ENCODE measurements at places on chromosomes 1 and 21.

GRCh38 chr1:94634977-94635416, 93.4 kb upstream of the F3 start:
- no peak for DNase-seq

DNA sequence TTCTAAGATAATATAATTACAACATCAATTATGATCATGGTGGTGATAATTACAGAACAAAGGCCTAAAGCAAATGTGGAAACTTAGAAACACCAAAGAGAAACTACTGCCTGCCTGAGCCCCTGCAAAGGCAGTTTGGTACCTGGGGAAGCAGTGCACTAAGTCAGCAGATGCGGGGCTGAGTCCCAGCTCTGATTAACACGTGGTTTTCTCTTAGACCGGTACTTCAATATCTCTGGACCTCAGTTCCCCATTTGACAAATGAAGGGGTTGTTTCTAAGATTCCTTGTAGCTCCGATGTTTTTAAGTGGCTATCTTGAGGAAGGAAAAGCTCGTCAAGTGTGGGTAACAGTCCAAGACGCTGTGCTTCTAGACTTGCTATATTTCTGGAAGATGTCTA, 16.7 kb upstream of the PLEKHA6 start:
- DNase-seq, result no peak

DNA sequence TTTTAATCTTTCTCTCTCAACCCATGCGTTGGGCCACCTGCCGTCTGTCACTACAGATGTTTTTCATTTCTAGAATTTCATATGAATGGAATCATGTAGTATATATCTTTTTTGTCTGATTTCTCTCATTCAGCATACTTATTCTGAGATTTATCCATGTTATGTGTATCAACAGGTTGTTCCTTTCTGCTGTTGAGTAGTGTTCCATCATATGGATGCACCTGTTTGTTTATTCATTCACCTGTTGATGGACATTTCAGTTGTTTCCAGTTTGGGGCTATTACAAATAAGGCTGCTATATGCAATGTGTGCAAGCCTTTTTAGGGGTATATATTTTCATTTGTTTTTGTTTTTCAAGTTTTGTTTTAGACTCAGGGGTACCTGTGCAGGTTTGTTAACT, 9.4 kb upstream of the SLC41A1 start:
- DNase-seq, result no peak

GRCh38 chr1:172929006-172929405, 121.7 kb downstream of the TNFSF18 start:
- no peak for DNase-seq

DNA sequence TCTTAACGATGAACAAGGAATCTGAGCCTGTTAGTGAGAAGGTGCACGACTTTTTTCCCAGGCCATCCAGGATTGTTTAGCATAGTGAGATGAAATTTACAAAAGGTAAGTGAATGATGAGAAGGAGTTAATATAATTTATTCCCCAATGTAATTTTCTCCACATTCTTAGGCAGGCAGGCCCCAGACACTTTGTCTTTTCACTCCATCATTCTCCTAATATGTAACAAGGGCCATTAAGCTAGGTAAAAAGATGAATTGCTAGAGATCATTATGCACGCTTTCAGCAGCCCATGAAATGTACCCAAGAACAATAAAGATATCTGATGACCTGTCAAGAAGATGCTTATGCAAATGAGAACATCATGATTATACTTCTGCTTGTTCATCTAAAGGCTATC, 24.1 kb downstream of the NIBAN1 start:
- no peak for DNase-seq

All from epithelial cell of proximal tubule (primary cell).